Fibroblast of villous mesenchyme (primary cell): ENCODE measurements at places on chromosomes 1 and 21. TPM values are rescaled to one million over a fixed set of nuclear protein-coding genes. Genes with fewer than 3 reads are reported as not detected.

- DNase-seq: peak; percentile 64
Measured at GRCh38 chr1:210201681-210202080, 30.9 kb upstream of the SERTAD4 start.

GRCh38 chr21:31370893-31371544, 27.0 kb upstream of the TIAM1 start:
- peak; percentile 49 for DNase-seq

Gene MAP10
- 1.9 and 2.2 TPM in 2 replicates for total RNA-seq

Gene CA6
- not detected in 2 replicates for total RNA-seq

Gene CELA2A
- not detected in 2 replicates for total RNA-seq

Gene PADI4
- not detected in 2 replicates for total RNA-seq
